ENCODE measurements at places on chromosomes 3 and 15.

DNA sequence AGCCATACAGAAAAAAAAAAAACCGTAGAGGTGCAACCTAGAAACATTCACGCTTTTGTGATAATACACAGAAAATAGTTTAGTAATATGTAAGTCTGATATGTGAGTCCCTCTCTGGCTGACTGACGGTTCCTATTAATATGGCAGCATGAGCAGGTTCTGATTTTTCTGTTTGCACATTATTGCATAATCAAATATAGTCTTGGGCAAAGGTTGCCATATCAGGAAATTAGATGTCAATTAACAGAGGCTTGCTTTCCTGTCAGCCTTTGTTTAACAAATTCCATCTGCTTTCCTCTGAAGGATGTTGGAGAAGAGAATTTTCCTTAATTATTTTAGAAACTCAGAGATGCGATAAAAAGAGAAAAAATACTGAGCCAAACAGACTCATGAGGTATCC is 14.8 kb downstream of the GABRB3 start:
- DNase-seq, result no peak

GRCh38 chr3:161343986-161344385 is 27.3 kb downstream of the SPTSSB start:
- DNase-seq, result no peak

GRCh38 chr3:11236588-11237461 is 35.4 kb upstream of the ATG7 start:
- DNase-seq, result no peak

GRCh38 chr3:24162929-24163328 is 217.8 kb downstream of the NR1D2 start:
- DNase-seq, result no peak
